ENCODE measurements at places on chromosomes 5 and 9. TPM values are rescaled to one million over a fixed set of nuclear protein-coding genes. Genes with fewer than 3 reads are reported as not detected.

GRCh38 chr9:89191004-89191403 lies 12.4 kb upstream of the SHC3 start:
- DNase-seq, result no peak

GRCh38 chr9:88551546-88552137 lies 16.7 kb downstream of the NXNL2 start:
- no peak for DNase-seq

- no peak for DNase-seq
These were observed 17.4 kb downstream of the FBXW2 start for GRCh38 chr9:120775859-120776258.

DNA sequence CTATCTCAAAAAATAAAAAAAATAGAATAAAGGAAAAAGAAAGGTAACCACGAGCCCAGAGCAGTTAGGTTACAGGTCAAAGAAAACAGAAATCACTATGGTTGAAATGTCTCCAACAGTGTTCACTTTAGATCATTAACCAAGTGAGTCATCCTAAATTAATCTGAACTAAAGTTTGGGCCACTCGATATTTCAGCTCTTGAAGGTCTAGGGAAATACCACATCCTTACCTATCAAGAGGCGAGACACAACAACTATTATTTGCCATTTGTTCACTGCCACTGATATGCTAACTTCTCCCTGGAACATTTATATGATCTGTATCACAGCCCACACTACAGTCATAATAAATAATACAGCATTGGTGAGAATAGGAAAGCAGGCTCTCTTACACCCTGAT lies 111.3 kb upstream of the NR5A1 start:
- no peak for DNase-seq

Gene MSX2
- total RNA-seq, result 71.1 TPM

DNA sequence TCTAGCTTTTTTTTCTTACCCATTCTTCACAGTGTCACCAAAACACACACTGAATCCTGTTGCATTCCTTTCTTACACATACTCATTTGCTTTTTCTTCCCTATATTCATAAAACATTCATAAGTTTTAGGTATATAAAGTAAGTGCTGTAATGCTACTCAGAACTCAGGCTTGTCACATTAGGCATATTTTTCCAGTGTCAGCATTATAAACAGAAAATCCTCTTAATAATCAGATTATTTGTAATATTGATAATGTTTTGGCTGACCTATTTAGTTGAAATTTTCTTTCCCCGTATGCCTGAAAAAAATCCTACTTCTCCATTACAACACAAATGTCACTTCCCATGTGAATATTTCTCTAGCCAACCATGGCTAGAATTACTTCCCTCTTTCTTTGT lies 743.0 kb upstream of the NUDT12 start:
- no peak for DNase-seq

- no peak for DNase-seq
These were observed 159.9 kb upstream of the FBXL17 start for GRCh38 chr5:108541836-108542235.
